Hematopoietic multipotent progenitor cell treated with erythropoietin and hydrocortisone succinate and interleukin-3 and kit ligand, for 17 days (in vitro differentiated cells): ENCODE measurements at places on chromosomes 5 and 9.

- no peak for DNase-seq
These were observed 38.9 kb downstream of the SLC9A3 start for GRCh38 chr5:485113-485945.

- no peak for DNase-seq
These were observed 2.7 kb downstream of the CDC42SE2 start for GRCh38 chr5:131266370-131267060.

- no peak for DNase-seq
These were observed 21.5 kb downstream of the TNFSF8 start for GRCh38 chr9:114908805-114909448.

GRCh38 chr5:88964831-88965230 is 81.8 kb upstream of the MEF2C start:
- DNase-seq = no peak

DNA sequence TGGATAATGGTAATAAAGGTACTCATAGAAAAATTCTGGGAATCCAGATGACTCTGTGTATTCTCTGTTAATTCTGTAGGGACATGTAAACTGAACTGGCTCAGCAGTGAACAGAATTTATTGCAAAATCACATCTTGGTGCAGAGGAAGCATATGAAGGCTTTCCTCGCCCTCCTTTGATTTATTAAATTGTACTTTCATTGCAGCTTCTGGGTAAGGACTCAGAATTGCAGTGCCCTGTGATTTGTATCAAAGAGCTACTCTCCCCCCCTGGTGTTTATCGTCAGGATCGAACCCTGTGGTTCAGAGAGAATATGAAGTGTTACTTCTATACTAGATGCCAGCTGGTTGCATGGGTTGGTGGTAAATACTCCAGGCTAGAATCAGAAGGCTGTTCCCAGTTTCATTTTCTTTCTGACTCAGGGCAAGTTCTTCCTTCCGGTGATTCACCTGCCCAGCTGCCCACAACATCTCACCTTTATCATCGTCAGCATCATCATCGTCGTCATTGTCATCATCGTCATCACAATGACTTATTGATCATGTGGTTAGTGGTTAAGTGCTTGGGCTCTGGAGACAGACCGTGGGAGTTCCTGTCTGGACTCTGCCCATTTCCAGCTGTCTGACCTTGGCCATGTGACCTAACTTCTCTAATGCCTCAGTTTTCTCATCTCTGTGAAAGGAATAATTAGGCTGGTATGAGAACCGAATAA is 238.8 kb downstream of the ARHGAP26 start:
- DNase-seq = no peak
